ENCODE measurements at places on chromosomes 3 and 15.
A peak's percentile ranks its signal among the peaks of the same experiment; 100 is the strongest.

- no peak for DNase-seq
Observed at GRCh38 chr3:117411971-117412370, 702.4 kb downstream of the TUSC7 start.

- DNase-seq = no peak
Observed at GRCh38 chr15:70062321-70062956, 35.3 kb downstream of the TLE3 start.

DNA sequence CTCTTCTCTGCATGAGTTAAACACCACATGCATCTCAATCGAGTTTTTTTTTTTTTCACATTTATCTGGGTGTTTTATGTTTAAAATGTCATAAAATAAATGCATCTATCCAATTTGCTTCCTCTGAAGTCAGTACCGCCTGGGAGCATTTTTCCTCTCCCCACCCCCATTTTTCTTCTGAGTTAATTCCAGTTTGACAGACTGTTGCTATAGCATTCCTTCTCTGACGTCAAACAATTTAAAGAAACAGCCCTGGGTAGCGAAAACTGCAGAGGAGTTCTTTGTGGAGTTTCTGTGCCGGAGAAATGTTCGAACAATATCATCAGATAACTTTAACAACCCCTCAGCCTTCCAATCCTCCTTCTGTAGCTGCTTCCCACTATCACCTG is 900 bp upstream of the GNB4 start:
- no peak for DNase-seq

DNA sequence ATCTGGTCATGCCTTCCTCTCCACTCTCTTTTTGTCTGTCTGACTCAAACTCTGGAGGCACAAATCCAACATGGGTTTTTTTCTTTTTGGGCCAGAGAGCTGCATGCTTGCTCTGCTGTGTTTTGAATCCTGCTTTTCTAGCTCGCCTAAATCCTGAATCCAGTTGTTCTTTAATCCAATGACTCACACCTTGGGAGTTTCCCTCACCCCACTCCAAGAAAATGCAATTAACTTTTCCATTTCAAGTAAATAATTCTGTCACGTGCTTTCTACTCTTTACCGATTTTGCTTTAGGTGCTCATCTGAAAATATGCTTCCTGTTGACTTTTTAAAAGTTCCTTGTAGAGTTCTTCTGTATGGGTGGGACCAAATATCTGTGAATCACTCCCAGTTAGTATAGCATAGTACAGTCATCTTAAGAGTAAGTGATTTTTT is 47.6 kb downstream of the SLMAP start:
- no peak for DNase-seq

- DNase-seq = no peak
Observed at GRCh38 chr3:23994244-23994569, 49.1 kb downstream of the NR1D2 start.

DNA sequence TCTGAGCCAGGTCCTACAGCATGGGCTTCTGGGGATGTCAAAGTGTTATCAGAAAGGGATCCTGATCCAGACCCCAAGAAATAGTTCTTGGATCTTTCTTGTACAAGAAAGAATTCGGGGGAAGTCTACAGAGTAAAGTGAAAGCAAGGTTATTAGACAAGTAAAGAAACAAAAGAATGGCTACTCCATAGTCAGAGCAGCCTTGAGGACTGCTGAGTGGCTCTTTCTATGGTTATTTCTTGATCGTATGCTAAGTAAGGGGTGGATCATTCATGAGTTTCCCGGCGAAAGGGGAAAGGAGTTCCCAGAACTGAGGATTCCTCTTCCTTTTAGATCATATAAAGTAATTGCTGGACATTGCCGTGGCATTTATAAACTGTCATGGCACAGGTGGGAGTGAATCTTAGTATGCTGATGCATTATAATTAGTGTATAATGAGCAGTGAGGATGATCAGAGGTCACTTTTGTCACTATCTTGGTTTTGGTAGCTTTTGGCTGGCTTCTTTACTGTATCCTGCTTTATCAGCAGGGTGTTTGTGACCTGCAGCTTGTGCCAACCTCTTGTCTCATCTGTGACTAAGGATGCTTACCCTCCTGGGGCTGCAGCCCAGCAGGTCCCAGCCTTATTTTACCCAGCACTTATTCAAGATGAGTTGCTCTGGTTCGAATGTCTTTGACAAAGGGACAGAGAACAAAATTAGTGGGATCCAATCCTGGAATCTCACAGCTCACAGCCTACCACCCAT is 41.0 kb downstream of the CRYGS start:
- DNase-seq = no peak

DNA sequence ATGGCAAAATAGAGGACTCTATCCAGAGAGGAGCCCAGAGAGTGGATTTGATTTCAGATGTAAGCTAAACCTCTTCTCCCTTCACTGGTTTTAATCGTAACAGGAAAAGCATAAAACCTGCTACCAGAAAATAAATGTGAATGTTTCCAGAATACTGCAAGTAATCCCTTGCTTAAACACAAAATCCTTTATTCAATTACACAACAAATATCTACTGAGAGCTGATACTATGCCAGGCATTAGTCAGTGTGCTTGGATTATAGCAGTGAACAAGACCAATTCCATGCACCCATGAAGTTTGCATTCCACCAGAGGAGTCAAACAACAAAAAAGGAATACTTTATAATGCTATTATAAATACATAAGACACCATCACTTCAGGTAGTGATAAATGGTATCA is 15.1 kb downstream of the AVEN start:
- no peak for DNase-seq

GRCh38 chr15:101276501-101277037 is 716 bp downstream of the SELENOS start:
- no peak for DNase-seq

GRCh38 chr3:81723732-81724313 is 37.6 kb downstream of the GBE1 start:
- DNase-seq = peak; percentile 2

DNA sequence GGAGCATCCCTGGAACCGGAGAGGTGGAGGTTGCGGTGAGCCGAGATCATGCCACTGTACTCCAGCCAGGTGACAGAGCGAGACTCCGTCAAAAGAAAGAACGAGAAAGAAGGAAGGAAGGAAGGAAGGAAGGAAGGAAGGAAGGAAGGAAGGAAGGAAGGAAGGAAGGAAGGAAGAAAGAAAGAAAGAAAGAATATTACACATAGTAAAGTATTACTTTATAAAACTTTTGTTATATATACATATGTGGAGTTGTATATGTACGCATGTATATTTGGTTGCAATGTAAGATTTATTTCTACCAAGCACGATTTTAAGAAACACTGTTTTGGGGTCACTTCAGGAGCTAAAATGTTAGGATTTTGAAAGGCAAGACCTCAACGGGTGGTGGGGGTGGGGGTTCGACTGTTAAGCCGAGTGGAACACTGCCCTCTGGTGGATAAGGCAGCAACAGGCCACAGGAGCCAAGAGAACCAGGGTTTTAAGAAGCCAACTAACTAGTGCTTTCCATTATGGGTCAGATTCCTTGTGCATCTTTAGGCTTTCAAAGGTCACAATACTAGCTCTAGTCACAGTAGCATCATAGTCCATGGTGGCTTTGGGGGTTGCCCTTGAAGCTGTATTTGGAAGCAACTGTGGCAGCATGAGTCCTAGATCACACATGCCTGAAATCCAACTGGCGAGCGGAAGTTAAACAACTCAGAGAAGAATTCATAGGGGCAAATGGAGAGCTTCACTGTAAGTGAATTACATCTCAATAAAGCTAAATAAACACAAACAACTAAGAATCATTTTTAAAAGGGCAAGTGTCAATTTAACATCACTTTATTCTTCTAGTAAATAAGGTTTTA is 22.5 kb downstream of the GLB1 start:
- DNase-seq = peak; percentile 24

DNA sequence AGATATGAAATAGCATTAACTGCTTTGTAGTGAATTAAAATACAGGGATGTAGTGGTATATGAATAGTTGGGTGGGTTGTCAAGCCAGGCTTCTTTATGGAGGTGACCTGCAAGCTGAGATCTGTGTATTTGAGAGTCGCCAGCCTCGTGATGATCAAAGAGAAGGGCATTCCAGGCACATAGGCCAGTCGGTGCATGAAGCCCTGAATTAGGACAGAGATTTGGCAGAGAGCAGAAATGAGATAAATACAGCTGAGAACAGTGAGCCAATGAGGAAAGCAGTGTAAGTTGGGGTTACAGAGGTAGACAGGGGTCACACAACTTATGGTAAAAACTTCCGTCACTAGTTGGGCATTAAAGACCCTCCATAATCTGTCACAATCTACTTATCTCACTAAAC is 641.9 kb downstream of the OTOL1 start:
- DNase-seq = no peak

DNA sequence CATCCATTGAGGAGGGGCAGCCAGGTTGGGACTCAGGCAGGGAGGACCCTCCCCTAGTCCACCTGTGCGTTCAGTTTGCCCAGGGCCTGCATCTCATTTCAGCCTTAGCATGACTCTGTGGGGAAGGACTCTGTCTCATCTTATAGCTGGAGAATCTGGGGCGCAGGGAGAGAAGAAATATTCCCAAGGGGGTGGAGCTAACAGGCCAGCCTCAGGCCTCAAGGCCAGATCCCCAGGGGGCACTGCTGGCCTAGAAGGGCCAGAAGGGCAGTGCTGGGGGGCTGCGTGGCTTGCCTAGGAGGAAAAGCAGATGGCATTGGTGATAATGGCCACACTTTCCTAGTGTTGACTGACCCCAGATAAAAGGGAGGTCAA is 10.9 kb downstream of the AMOTL2 start:
- no peak for DNase-seq

DNA sequence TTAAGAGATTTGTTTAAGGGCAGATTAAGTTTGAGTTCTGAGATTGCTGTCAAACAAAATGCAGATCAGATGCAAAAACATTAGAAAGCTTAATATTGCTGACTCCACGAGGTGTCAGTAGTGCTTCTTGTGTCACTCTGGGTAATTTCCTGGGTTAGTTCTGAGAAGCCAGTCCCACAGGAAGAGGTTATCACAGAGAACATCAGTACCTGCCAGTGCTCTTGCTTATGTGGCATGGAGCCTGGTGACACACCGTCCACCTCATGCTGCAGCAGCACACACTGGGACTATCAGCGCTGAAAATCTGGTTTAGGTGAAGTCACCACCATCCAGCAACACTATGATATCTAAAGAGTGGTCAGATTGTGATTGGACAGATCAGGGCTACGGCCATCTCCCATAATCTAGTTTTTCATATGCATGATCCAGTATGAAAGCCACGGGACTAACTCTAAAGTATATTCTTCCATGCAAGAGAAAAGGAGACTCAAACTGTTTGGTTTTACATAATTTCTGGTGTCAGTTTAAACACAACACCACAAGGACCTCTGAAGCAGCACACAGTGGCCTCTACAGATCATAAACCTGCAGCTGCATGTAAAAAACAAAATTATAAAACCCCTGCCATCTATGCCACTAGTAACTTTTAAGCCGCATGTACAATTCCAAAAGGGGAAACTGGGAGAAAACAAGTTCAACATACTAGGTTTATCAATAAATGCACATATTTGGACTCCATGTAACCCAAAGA is 36.1 kb upstream of the MYO5C start:
- DNase-seq = no peak

- DNase-seq = no peak
Observed at GRCh38 chr3:42028474-42028873, 62.7 kb upstream of the TRAK1 start.

DNA sequence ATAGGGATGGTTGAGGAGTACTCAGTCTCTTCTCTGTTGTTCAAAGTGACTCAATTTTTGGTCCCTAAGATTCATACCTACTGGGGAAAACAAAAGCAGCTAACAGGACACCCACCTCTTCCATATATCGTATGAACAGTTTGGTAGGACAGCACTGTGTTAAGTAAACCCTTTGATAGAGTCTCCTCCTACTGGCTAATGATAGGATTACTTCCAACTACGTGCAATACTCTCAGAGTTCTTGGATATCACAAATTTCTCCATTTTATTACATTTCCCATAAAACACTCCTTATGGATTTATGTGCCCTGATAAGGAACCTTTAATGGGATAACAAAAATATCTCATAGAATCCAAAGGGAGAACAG is 200.2 kb upstream of the GOLGA6L4 start:
- DNase-seq = no peak

DNA sequence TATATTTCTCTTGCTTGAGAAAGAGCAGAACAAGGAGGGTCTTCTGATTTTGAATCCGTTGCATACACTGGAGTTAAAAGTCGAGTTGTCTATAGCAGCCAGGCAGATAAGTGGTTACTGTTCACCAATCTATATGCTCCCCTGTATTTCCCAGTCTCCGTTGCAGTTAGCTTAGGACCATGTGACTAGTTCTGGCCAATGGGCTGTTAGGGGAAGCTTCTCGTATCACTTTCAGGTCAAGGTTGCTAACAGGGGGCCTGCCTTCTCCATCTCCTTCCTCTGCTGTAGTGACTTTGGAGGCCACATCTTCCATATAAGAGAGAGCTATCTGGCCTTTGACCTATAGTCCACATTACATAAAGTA is 188.5 kb upstream of the KBTBD8 start:
- DNase-seq = no peak

- no peak for DNase-seq
Observed at GRCh38 chr3:37456270-37456708, 281.9 kb upstream of the LRRFIP2 start.

GRCh38 chr15:80840182-80841130 is 61.3 kb downstream of the CEMIP start:
- DNase-seq = no peak

- no peak for DNase-seq
Observed at GRCh38 chr15:68586274-68586961, 7.6 kb downstream of the CORO2B start.

GRCh38 chr3:161265916-161266571 is 44.9 kb downstream of the NMD3 start:
- DNase-seq = no peak

DNA sequence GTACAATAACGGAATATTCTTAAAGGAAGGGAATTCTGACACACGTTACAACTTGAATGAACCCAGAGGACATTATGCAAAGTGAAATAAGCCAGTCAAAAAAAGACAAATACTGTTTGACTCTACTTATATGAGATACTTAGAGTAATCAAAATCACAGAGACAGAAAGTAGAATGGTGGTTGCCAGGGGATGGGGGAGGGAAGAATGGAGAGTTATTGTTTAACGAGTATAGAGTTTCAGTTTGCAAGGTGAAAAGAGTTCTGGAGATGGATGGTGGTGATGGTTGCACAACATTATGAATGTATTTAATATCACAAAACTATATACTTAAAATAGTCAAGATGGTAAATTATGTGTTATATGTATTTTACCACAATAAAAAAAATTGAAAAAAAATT is 112.9 kb upstream of the ARHGEF3 start:
- DNase-seq = no peak

- no peak for DNase-seq
Observed at GRCh38 chr3:18201315-18201714, 223.8 kb downstream of the SATB1 start.

- DNase-seq = no peak
Observed at GRCh38 chr3:146100825-146101444, 60.0 kb downstream of the PLOD2 start.

DNA sequence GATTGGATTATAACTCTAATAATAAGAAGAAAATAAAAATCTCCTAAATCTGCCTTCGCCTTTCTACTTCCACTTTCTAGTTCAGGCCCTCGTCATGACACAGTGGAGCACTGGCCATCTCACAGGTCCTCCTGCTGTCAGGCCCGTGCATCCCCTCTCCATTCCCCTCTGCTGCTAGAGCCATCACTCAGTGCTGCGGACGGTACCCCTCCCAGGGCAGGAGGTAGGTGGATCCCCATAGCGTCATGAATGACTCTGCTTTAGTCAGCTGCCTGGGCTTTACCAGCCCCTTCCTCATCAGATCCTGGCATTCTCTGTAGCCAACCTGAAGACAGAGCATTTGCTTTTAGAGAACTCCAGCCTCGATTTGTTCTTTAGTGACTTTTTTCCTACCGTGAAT is 12.0 kb upstream of the PPP1R2 start:
- no peak for DNase-seq

GRCh38 chr15:61186905-61187741 is 42.0 kb downstream of the RORA start:
- DNase-seq = no peak
